ENCODE measurements at places on chromosomes 13 and 19.

DNA sequence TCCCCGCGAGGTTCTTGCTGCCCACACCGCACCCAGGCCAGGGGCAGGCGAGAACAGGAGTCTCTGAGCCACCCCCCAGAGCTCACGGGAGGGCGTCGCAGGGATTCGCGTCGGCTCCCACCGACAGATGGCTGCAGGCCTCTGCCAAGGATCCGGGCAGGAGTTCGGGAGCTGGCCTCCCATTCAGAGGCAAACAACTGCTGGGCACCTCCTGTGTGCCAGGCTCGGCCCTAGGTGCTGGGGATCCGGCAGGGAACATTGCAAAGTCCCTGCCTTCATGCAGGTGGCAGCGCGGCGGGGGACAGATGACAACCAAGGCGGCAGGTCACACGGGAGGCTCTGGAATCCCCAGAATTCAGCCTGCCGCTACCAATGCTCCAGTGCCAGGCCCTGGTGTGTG, 25.3 kb downstream of the LRRC4B start:
- no peak for DNase-seq

DNA sequence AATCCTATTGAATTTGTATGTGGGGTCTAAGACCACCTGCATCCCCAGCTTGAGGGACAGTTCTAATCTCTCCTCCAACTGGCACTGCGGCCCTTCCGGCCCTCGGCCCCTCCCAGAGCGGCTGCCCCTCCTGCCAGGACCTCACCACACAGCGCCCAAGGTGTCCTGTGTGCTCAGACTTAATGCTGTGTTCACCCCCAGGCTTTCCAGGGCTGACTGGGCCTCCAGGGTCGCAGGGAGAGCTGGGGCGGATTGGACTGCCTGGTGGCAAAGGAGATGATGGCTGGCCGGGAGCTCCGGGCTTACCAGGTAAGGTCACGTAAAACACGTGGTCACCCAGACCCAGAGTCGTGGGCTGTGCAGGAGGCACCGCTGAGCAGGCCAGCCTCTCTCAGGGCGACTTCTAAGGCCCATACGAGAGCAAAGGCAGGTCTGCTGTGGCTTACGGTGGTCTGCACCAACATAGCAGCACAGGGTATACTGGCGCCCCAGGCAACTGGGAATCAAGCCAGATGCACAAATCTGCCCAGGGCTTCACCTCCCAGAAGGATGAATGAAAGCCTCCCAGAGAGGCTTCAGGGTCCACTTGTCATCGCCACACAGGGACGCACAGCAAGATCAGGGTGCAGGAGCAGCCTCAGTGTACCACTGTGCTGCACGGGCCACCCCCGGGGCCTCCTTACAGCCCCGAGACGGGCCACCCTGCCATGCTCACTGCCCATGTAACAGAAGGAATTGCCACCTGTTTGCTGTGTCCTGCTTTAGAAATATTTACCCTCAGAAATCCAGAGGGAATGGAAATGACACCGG, 69.4 kb downstream of the RAB20 start:
- DNase-seq: no peak

GRCh38 chr13:25132751-25133390, 36.9 kb downstream of the PABPC3 start:
- DNase-seq: no peak

GRCh38 chr13:99119656-99120055, 81.0 kb upstream of the UBAC2 start:
- DNase-seq: no peak

DNA sequence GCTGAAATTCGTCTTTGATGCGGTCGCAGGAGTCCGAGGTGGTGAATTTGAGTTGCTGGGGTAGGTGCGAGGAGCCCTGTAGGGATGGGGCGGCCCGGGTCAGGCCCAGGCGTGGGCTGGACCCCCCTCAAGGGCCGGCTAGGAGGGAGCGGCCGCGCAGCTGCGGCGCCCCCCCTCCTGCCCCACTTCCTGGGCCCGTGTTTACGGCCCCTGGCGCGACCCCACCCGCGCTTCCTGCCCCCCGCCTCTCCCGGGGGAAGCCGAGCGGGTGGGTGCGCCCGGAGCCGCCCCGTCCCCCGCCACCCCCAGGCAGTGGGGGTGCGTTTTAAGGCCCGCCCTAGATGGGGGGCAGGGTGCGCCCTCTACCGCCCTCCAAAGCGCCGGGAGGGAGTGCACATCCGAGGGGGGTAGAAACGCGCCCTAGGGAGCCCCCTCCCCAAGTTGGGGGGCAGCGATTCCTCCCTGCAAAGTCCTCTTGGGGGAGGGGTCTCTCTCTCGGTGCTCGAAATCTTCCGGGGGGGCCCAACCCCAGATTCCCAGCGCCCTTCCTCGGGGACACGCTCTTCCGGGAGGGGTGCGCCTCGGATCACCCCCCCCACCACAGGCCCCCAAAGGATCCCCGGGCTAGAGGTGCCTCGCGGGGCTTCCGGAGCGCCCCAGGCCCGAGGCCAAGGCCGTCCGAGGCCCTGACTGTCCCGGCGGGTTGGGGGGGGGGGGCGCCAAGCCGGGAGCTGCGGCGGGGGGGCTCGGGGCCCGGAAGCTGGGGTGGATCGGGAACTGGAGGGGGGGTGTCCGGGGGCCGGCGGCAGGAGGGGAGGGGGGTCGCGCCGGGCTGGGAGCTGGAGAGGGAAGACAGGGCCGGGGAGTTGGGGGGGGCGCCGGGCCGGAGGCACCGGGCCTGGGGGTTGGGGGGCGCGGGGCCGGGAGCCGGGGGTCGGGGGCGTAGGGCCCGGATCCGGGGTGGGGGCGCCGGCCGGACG, 823 bp downstream of the TLE5 start:
- no peak for DNase-seq

GRCh38 chr13:20559659-20560356, 7.1 kb upstream of the IFT88 start:
- no peak for DNase-seq

- DNase-seq: peak; percentile 26
Measured at GRCh38 chr13:98975822-98976261, 2.0 kb downstream of the DOCK9 start.

GRCh38 chr19:41298348-41298964, 11.5 kb upstream of the CCDC97 start:
- peak; percentile 52 for DNase-seq

- no peak for DNase-seq
Measured at GRCh38 chr19:49567861-49568441, 12.4 kb downstream of the NOSIP start.

GRCh38 chr19:57813919-57814504, 701 bp downstream of the ZNF552 start:
- DNase-seq: no peak

- DNase-seq: no peak
Measured at GRCh38 chr13:109802936-109803335, 16.6 kb upstream of the IRS2 start.

- no peak for DNase-seq
Measured at GRCh38 chr19:2998642-2999041, 21.3 kb downstream of the TLE6 start.

DNA sequence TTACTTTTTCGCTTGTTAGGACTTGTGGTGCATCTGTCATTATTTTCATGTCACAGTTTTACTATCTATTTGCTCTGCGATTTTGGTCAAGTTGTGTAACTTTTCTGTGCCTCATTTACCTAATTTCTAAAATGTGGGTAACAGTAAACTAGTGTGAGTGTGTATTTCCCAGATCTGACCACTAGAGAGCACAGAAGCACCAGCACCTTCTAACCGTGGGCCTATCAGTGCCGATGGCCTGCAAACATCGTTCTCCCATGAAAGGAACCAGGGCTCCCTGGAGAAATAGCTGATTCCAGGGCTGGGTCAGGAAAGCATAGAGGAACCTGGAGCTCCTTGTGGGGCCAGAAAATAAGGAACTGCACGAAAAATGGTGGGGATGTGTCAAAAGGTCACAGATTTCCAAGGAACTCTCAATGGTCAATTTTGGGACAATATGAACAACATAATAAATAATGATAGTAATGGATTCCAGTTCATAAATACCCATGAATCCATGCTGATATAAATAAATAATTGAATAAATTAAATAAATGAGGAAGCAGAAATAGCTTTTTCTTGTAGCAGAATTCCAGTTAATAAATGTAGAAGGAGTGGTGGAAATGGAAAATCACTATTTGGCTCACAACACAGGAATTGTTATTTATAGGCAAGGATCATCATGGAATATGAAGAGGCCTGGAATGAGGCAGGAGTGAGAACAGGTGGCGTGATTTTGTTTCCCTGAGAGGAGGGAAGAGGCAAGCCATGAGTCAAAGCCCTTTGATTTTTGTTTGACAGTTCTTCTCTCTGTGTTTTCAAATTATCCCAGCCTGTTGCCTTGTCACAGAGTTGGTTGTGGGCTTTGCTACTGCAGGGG, 31.1 kb downstream of the CEACAM8 start:
- peak; percentile 46 for DNase-seq

DNA sequence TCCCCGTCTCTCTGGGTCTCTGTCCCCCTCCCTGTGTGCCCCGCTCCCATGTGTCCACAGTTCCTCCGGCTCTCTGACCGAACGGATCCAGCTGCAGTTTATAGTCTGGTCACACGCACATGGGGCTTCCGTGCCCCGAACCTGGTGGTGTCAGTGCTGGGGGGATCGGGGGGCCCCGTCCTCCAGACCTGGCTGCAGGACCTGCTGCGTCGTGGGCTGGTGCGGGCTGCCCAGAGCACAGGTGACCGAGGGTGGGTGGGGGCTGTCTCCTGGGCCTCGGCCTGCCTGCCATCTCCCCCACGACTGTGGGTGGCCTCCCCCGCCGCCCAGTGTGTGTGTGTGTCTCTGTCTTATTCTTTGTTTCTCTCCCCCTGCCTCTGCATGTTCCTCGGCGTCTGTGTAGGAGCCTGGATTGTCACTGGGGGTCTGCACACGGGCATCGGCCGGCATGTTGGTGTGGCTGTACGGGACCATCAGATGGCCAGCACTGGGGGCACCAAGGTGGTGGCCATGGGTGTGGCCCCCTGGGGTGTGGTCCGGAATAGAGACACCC, 10.3 kb downstream of the TRPM4 start:
- DNase-seq: no peak

DNA sequence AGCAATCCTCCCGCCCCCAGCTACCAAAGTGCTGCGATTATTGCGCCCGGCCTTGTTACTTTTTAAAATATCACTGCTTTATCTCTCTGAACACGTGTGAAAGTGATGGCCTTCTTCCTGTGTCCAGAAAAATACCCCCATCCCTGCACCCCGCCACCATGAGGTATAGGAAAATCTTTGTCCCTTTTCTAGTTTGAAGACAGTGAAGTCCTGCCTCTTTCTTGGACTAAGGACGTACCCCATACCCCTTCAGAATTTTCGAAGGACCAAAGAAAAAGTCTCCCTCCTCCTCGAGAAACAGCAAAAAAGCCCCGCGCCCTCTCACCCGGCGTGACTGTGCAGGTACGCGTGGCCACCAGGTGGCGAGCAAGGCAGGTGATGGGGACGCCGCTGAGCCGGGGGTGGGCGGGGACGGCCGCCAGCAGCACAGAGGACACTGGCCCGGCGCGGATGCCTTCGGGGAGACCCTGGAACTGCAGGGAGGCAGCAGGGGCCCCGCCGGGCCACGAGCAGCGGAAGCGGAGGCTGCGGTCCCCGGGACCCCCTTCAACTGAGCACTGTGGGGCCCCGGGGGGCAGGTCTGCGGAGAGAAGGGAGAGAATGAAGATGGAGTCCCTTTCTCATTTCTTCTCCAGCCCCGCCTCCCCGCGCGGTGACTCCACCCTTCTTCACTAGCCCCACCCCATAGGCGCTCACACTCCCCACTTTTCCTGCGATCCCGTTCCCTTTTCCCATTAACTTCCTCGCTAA, 3.2 kb downstream of the VSIG10L start:
- DNase-seq: peak; percentile 92

DNA sequence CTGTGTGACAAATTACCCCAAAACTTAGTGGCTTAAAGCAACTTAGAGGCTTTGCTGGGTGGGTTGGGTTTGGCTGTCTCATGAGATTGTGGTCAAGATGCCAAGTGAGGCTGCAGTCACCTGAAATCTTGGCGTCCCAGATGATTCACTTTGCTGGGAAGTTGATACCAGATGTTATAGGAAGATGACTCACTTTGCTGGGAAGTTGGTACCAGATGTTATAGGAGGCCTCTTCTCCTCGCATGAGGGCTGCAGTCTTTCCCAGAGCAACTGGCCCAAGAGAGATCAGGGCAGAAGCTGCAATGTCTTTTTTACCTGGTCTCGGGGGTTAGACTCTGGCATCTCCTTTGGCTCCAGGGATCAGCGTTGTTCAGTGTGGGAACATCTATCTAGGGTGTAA, 16.8 kb downstream of the TEX29 start:
- no peak for DNase-seq

GRCh38 chr19:5313307-5313706, 27.3 kb downstream of the PTPRS start:
- DNase-seq: no peak

GRCh38 chr13:99988529-99989275, 7.1 kb downstream of the ZIC2 start:
- peak; percentile 26 for DNase-seq

DNA sequence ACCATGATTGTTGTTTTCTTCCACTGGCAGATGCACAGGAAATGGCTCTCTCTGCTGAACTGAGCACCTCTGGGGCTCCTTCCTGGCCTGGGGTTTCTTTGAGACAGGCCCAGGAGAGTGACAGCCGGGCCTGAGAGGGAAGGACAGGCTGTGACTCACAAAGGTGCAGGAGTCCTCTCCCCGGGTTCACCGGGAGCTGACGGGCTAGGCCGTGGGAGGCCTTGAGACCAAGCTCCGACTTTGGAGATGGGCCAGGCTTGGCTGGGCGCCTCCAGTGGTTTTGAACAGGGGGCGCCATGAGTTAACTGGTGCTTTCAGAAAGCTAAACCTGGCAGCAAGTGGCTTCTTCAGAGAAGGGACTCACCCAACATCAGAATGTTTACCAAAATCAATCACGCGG, 143.4 kb downstream of the URI1 start:
- DNase-seq: peak; percentile 15

DNA sequence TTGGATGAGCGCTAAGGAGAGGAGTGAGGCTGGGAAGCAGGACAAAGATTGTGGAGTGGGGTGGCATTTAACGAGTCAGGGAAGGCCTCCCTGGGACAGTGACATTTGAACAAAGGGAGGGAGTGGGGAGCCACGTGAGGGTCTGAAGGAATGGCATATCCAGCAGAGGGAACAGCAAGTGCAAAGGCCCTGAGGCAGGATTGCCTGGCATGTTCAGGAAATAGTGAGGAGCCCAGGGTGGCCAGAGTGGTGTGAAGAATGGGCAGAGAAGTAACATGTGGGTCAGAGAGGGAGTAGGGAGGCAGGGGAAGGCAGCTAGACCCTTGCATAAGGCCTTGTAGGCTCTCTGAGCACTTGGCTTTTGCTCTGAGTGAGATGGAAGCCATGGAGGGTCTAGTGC, 14.9 kb upstream of the PVR start:
- DNase-seq: no peak

GRCh38 chr13:43785650-43786471, 911 bp downstream of the ENOX1 start:
- DNase-seq: peak; percentile 67

- no peak for DNase-seq
Measured at GRCh38 chr13:77913003-77913402, 5.6 kb downstream of the EDNRB start.

- no peak for DNase-seq
Measured at GRCh38 chr13:23432626-23433025, 876 bp downstream of the SACS start.

DNA sequence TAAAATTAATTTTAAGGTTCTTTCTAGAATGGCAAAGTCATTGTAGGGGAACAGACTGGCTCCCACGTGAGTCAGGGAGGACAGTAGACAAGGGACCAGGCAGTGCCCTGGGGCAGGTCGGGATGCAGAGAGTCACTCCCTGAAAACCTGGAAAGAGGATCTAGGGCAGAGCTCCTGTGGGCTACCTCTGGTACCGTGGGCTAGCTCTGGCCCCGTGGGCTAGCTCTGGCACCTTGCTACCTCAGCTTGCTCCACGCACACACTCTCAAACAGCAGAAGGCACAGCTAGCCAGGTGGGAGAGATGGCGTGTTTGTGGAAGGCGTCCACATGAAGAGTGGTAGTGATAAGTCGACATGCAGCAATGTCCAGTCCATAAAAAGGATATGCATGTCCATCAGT, 66.7 kb upstream of the ARHGEF7 start:
- no peak for DNase-seq
